ENCODE measurements at places on chromosomes 7 and 10.

DNA sequence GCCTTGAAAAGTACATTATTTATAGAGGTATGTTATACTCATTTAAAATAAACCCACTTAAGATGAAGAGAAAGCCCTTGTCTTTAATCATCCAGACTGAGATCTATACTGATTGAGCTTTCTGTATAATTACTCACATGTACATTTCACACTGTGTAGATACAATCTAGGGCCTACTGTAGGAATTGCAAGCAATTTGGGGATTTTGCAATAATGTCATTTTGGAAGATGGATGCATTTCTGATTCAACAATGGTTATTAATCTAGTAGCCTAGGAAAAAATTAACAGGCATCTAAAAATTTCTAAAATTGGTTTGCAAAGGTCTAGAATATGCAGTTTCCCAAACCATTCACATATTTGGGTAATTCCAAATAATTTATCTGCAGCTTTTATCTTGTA is 132.2 kb downstream of the PDE1C start:
- no peak for DNase-seq

GRCh38 chr10:86443069-86443468 is 76.5 kb upstream of the GRID1 start:
- DNase-seq: no peak

GRCh38 chr7:80466636-80467035 is 45.2 kb downstream of the GNAT3 start:
- no peak for DNase-seq

- no peak for DNase-seq
Observed at GRCh38 chr10:96366508-96366907, 7.7 kb upstream of the OPALIN start.

- DNase-seq: no peak
Observed at GRCh38 chr10:71963351-71964097, 671 bp upstream of the CHST3 start.

- no peak for DNase-seq
Observed at GRCh38 chr10:50544857-50545429, 78.8 kb downstream of the SGMS1 start.

All from activated CD4-positive, alpha-beta T cell treated with anti-CD3 and anti-CD28 coated beads, Interleukin-2, amount 50 U/mL, for 48 hours (primary cell).